Activated naive CD4-positive, alpha-beta T cell treated with anti-CD3 and anti-CD28 coated beads, Interleukin-2, amount 10 ng/mL, durations not matched to agents 7 days and 5 days (primary cell): ENCODE measurements at places on chromosomes 3 and 15.

GRCh38 chr3:183524476-183524875 is 31.0 kb downstream of the KLHL6 start:
- H3K27me3 ChIP-seq, result no peaks in the 10 kb centered on the region
- DNase-seq, result no peak
- H3K4me1 ChIP-seq, result peaks cover 52% of the 10 kb centered on the region
- peaks cover 67% of the 10 kb centered on the region for H3K36me3 ChIP-seq
- no peak overlapping the region for H3K27ac ChIP-seq

DNA sequence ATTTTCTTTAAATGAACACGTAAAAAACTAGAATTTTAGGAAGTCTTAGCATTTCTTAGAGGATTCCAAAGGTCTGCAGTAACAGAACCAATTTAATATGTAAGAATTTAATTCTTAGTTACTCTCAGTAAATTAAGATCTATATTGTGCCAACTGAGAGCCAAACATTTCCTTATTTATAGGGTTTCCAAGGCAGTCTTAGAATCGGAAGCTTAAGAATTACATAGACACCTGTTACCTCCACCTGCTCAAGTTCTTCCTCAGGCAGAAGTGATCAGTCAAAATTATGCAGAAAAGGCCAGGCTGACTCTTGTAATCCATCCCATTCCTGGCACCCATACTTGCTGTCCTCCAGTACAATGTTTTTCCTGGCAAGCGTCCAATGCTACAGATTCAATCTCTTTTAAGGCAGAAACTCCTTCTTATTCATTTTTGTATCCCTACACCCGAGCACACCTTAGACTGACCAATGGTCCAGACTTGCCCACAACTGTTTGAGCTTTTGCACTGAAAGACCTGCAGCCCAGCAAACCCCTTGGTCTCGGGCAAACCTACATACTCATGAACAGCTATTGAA is 64.3 kb downstream of the NCEH1 start:
- no peaks in the 10 kb centered on the region for H3K27me3 ChIP-seq
- no peak for DNase-seq
- no peaks in the 10 kb centered on the region for H3K36me3 ChIP-seq
- no peaks in the 10 kb centered on the region for H3K4me1 ChIP-seq

- no peak overlapping the region for H3K4me3 ChIP-seq
- no peaks in the 10 kb centered on the region for H3K36me3 ChIP-seq
- no peaks in the 10 kb centered on the region for H3K27me3 ChIP-seq
- H3K4me1 ChIP-seq, result no peaks in the 10 kb centered on the region
- H3K27ac ChIP-seq, result no peak overlapping the region
Observed at GRCh38 chr3:280681-281080, 84.1 kb downstream of the CHL1 start.

DNA sequence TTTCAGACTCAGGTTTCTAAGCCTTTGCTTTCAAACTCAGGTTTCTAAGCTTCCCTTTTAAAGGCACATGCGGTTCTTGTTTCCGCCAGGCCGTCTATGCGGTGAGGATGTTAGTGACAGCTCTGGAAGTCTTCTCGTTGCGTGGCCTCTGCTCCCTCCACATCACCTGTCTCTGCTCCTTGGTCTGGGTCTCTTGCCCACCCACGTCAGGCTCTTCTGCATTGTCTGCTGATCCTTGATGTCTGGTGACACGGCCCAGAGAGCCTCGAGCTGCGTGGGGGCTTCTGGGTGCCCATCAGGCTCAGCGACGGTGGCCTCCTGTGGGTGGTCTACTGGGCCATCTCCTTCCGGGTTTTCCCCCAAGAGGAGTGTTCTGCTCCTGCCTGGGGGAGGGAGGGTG is 30.5 kb downstream of the KLF13 start:
- DNase-seq, result peak; percentile 66
- peaks cover 100% of the 10 kb centered on the region for H3K4me1 ChIP-seq
- H3K27ac ChIP-seq, result peak overlapping the region; percentile 97
- H3K36me3 ChIP-seq, result peaks cover 53% of the 10 kb centered on the region
- no peaks in the 10 kb centered on the region for H3K27me3 ChIP-seq

GRCh38 chr3:196931828-196932587 is 10.3 kb downstream of the NCBP2 start:
- no peaks in the 10 kb centered on the region for H3K27me3 ChIP-seq
- no peaks in the 10 kb centered on the region for H3K4me1 ChIP-seq
- H3K36me3 ChIP-seq, result peaks cover 47% of the 10 kb centered on the region
- no peak overlapping the region for H3K27ac ChIP-seq

DNA sequence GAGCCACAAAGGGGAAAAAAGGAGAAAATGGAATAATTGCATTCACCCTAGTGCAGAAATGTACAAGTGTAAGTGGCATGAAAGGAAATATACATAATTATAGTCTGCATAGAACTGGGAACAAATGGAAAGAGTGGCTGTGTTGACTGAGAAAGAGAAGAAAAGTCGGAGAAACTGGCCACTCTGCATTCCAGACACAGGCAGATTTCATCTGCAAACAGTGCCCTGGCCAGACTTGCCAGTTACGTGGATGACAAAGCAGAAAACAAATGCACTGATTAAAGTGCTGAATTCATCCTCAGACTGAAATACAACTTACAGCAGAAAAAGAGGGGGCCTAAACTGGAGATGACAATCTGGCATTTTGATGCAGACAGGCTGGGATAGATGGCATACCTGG is 129.8 kb downstream of the FGF12 start:
- no peak overlapping the region for H3K4me3 ChIP-seq
- no peaks in the 10 kb centered on the region for H3K36me3 ChIP-seq
- DNase-seq, result no peak

DNA sequence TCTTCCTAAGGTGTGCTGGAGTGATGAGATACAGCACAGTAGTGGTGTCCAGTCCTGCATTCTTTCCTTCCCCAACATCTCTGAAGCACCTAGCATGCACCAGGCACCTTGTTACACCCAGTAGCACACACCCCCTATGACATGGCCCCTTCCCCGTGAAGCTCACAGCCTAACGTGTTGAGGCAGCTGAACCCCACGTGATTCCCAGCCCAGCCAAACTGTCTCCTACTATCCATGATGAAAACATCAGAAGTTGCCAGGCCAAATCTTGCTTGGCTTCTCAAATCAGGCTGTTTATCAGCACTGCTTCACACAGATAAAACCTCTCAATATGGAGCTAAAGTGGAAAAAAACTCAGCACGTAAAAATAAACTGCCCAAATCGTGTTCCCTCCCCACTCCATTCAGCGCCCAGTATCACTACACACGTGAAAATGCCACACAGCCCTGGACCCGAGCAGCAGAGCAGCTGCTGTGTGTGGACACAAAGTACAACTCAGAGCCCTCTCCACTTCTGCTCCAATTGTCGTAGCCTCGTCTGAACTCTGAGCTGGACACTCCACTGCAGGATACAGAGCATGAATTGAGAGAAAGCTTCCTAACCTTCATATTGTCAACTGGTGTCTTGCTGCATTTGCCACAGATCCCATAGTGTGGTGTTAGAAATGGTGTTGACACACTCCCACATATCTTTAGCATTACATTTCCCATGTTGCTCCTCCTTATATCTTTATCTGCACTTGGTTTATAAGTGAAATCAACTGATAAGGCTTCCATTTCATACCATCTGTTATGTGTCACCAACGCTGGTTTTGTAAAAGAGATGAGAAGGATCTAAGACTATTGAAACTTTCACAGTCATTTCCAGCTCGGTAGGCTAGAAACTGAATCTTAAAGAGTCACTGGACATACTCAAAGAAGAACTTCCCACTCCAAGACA is 279.8 kb downstream of the RORA start:
- H3K4me3 ChIP-seq, result no peak overlapping the region
- no peaks in the 10 kb centered on the region for H3K4me1 ChIP-seq
- H3K36me3 ChIP-seq, result no peaks in the 10 kb centered on the region
- DNase-seq, result no peak
